C1 segment of cervical spinal cord (tissue), 14 donors: ENCODE measurements at places on chromosomes 2 and 18.

DNA sequence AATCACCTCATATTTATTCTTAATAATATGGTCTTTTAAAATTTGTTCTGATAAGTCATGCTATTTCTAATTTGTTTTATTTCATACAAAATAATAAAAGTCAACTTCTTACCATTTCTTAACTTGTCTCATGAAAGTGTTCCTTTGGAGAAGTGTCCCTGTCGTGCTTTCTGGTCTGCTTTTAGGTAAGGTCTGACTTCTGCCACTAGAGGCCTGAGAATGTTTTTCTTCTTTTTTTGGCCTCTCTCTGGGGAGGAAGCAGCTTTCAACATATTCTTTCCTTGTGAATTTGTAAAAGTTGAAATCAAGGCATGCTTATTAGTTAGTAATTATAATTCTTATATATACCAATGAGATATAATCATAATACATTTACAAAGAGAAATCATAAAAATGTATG, 39.4 kb downstream of the MAP2 start:
- no peak for DNase-seq

GRCh38 chr2:1414121-1414520, 858 bp downstream of the TPO start:
- DNase-seq = no peak

DNA sequence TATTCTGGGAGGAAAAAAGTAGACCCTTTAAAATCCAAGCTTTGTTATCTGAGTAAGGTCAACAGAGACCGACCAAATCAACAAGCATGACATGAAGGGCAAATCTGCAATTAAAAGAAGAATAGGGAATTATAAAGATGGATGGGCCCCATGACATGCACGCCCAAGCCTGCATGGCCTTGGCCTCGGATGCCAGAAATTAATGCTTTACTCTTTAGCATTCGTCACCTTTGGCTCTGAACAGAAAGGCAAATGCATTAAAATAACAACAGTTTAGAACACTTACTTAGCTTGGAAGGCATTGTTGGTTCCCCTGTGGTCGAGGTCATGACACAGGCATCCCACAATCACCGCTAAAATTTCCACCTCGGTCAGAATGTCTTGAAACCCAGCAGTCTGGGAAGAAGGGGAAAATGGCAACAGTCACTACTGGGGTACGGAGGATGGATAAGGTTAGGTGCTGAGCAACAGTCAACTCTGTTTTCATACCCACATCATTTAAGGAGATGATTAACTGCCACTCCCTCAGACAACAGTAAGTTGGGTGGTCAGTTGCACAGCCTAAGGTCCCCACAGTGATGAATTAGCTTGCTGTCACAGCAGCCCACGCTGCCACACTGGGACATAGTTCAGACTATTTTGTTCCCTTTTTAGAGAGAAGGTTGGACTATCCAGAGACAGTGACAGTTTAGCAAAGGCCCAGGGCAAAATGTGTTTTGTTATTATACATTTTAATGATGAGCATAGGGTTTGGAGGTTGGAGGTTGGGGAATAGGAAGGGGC, 319.1 kb downstream of the AGPS start:
- DNase-seq = no peak

DNA sequence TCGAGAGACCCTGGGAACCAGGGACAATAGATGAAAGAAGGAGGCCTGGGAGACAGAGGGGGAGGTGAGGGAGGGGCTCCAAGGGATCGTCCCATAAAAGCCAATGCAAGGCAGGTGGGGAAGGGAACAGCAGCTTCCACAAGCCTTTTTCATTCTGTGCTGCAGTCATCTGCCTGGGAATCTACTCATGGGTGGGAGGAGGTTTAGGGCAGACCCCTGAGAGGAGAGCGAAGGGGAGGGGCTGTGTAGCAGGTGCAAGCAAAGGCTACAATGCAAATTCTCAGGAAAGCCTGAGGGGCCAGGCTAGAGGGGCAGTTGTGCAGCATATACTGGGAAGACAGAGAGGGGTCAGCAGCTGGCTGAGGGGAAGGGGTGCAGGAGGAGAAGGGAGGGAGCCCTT, 135.4 kb downstream of the SETBP1 start:
- no peak for DNase-seq

- no peak for DNase-seq
Measured at GRCh38 chr2:214547931-214548330, 137.1 kb downstream of the VWC2L start.
